ENCODE measurements at places on chromosomes 11 and 22.

- DNase-seq, result no peak
Measured at GRCh38 chr11:102192349-102193066, 82.3 kb downstream of the YAP1 start.

DNA sequence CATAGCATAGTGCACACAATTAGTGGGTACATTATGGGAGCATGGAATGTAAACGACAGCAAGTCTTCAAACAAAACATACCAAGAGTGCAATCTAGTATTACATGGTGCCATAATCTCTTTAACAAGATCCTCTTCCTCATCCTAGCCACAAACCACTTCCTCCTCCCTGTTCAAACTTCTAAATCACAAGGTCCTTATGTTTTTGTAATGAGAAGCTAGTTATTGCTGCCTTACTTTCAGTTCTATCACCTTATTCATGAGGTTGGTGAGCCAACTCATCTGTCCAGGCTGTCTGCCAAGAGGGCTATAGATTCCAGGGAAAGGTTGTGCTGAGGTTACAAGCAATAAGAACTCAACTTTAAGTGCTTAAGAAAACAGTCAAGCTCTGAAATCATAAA lies 195.4 kb upstream of the ARHGAP20 start:
- no peak for DNase-seq

DNA sequence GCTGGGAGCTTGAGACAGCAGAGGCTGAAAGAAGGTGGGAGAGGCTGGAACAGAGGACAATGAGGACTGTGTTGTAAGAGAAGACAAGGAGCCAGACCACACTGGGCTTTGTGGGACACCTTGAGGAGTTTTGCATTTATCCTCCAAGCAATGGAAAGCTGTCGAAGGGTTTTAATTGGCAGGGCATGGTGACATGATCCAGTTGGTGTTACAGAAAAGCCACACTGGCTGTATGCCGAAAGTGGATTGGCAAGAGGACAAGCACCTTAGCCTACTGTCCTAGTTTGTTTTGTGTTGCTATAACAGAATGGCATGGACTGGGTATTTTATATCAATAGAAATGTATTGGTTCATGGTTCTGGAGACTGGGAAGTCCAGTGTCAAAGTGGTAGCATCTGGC lies 14.0 kb upstream of the APLNR start:
- DNase-seq, result no peak

GRCh38 chr22:48209473-48210197 lies 1447.2 kb downstream of the TBC1D22A start:
- no peak for DNase-seq

- no peak for DNase-seq
Measured at GRCh38 chr11:35584321-35584720, 33.9 kb upstream of the FJX1 start.

GRCh38 chr11:124762105-124762623 lies at the start of gene ESAM:
TSS of gene ESAM (minus strand) at chr11:124762290. CDS start at chr11:124762154, 136 bp downstream.
- no peak for DNase-seq

DNA sequence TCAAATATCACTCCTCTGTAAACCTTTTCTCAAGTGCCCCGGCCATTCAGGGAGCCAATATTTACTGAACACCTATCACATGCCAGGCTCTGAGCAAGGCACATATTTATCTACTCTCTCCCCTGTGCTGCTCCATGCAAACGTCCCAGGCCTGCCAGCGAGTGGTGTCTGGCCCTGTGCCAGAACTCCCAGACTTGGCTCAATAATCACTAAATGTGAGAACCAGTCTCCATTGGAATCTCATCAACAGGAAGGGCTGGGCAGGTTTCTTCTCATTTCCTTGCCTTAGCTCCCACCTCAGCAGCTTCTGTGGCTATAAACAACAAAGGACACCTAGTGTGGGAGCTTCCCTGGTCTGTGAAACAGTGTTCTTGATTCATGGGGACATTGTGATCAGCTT lies 21.7 kb downstream of the RASSF10 start:
- DNase-seq, result no peak

GRCh38 chr11:94630221-94630620 lies 63.1 kb downstream of the PIWIL4 start:
- DNase-seq, result no peak

DNA sequence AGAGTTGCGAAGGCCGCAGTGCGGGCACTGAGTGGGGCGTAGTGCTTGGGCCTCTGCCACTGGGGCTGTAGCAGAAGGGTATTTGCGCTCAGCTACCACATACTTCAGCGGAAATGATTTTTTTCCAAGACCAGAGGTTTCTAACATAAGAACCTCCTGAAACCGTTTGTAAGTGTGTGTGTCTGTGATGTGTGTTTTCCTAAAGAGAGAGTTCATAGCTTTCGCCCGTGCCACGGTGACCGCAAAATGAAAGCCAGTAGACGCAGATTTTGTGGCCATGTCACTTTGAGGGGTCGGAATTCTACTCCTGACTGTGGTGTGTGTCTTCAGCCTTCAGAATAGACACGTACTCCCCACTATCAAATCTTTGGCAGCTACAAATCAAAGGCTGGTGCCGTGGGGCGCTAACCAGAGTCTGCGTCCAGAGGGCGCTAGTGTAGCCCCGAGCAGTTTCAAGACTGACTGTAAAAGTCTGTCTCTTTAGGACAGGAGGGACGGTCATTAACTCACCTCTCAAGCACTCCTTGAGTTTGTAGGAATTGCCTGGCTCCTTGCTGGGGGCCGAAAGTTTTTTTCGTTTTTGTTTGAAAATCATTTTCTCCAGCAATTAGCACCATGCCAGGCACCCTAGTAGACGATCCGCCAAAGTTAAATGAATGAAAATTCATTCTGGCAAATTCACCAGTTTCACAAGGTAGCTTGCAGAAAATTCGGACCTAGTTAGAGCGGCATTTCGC lies 2.5 kb upstream of the CALCA start:
- peak; percentile 44 for DNase-seq

DNA sequence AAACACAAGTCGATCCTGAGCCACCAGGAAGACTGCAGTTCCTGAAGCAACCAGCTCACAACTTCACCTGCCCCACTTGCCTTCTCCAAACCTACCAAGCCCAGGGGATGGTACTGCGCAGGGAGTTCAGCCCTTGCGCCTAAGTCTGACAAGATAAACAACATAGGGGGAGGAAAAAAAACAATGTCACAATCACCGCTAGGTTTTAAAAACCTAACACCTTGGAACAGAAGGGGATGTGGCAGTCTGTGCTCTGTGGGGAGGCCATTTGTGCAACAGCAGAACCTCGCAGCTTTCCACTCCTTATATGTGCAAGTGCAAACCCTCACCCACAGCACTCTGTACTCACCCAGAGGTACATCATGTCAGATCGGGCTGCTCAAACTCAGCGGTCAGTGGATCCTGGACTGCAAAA lies 134.2 kb downstream of the RBFOX2 start:
- DNase-seq, result no peak

DNA sequence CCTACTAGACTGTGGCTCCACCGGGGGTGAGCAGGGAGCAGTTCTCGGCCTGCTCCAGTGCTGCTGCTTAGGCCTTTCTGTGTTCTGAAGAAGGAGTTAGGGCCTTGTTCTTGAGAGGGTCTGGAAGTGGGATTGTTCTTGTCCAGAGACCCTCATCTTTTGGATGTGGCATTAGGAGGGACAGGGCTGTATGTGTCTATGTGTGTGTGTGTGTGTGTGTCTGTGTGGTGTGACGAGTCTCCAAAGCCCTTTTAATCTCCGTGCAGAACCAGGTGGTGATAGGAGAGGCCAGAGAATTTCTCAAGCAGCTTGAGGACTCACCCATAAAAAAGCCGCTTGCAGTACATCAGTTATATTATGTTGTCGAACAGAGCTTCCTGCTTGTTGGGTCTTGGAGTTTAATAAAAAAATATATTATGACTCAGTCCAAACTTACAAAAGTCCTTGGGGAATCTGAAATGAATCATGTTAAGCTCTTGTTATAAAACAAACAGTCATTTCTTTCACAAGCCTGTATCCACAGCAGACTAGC lies 196.5 kb downstream of the TENM4 start:
- no peak for DNase-seq

- DNase-seq, result peak; percentile 42
Measured at GRCh38 chr11:134516529-134516928, 104.5 kb upstream of the B3GAT1 start.

- no peak for DNase-seq
Measured at GRCh38 chr11:34564406-34564805, 50.8 kb upstream of the ELF5 start.

DNA sequence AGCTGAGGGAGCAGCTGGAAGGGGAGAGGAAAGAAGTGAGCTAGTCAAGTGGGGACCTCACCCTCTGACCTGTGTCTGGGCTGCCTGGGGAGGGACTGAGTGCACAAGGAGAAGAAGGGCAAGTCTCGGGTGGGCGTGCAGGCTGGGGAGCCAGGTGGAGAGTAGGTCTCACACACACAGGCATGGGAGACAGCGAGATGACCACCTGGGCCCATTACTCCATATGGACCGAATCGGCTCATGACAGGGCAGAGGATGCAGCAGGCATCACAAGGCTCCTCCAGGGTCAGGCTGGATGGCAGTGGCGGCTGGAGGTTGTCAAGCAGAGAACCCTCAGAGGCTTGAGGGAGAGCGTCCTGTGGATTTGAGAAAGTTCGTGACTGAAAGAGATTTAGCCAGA lies 63.5 kb downstream of the CEP164 start:
- DNase-seq, result no peak

- no peak for DNase-seq
Measured at GRCh38 chr22:49848690-49849160, 4.9 kb upstream of the ZBED4 start.

- no peak for DNase-seq
Measured at GRCh38 chr11:36672815-36673450, 74.9 kb upstream of the RAG2 start.

GRCh38 chr22:25051073-25051472 lies 98.6 kb downstream of the KIAA1671 start:
- no peak for DNase-seq

Data from ureter (tissue), 1 donor.